ENCODE measurements at places on chromosomes 16 and 17.
A peak's percentile ranks its signal among the peaks of the same experiment; 100 is the strongest.

GRCh38 chr17:47299239-47299910 lies 24.4 kb upstream of the EFCAB13 start:
- no peak for DNase-seq

DNA sequence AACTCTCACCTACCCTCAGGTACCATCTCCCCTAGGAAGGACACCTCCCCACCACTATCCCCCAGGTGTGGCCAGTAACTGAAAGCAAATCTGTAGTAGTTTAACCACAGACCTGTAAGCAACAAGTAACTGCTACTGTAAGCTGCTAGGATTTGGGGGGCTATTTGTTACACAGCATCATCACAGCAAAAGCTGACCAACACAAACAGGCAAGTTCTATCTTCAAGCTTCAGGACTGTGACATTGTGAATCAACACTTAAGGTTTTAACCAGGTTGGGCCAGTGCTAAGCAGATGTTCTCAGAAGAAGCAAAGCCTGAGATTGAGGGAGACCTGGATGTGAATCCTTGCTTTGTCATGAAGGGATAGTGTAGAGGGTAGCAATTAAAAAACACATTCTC lies 47.0 kb downstream of the ABCC6 start:
- no peak for DNase-seq

GRCh38 chr17:54870671-54871175 lies 29.9 kb upstream of the TOM1L1 start:
- DNase-seq: no peak

- DNase-seq: peak; percentile 82
Measured at GRCh38 chr17:835263-835662, 53.1 kb downstream of the MRM3 start.

DNA sequence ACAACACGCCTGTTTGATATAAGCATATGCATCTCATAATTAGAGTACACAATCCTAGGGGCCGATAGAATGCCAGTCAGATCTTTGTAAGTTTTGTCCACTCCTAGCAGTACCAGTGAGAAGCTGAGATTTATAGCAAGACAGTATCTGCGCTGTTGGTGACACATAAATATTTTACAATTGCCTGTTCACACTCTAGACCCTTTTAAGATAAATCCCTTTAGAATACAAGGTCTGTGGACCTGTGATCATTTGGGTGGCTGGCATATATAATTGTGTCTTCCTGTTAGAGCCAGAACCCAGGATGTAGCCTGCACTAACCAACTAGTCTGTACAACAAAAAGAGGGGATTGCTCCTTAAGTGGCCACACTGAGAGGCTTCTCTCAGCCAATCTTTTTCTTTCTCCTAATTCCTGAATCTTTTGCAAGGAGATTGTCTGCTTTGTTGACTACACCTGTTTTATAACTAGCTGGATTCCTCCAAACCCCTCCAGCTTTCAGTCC lies 74.7 kb downstream of the WIPI1 start:
- no peak for DNase-seq

- peak; percentile 72 for DNase-seq
Measured at GRCh38 chr17:78365561-78366108, 5.8 kb upstream of the SOCS3 start.

GRCh38 chr17:19705201-19705600 lies 11.2 kb downstream of the SLC47A2 start:
- DNase-seq: no peak

DNA sequence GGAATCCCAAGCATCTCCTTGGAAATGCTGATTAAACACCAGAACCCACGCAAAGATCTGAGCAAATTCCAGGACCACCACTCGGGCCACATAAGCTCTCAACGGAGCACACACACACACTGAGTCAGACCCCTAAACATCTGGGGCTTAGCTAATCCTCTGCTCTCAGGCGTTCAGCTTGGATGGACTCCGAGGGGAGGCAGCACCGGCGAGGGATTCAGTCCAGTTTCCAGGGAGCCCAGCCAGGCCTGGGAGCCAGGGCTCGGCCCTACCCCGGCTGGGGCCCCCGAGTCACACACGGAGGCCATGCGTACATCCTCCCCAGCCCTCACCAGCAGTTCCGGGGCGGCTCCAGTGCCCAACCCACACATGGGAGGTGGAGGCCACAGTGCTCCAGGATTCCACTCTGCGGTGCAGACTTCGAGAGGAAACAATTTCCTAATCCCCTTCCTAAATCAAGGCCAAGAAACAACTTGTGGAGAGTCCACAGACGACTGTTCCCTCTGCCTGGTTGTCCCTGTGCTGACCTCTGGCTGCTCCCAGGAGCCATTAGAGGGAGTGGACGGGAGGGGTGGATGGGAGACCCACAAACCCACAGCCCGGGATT lies 70.5 kb downstream of the GAS7 start:
- peak; percentile 92 for DNase-seq

DNA sequence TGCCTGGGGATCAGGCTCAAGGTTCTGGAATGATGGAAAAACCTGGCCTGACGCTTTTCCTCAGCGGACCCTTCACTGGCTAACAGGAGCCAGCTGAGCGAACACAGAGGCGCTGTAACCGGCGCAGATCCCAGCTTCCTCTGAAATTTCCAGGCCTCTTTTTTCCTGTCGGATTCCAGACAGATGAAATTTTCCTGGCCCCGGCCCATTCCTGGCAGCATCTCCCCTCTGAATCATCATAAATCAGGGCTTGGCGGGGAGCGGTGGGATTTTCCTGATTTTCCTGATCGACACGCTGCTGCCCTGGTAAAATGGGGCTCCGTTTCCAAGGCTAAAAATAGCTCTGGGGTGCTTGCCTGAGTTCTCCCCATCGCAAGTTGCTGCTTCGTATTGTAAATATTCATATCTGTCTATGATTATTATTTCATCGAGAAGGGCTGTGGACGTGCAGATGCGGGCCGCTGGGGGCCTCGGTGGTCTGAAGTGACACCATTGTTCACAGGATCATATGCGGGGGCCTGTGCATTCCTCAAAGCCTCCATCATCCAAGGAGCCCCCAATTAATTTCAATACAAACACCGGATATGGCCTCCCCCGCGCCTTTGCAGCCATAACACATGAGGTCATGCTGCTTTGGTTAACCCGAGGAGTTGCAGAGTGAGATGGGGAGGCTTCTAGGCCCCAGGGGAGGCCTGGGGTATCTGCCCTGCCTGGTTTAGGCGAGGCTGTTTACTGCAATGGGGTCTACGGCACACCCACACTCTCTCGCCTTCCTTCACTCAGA lies 45.8 kb upstream of the ETV4 start:
- peak; percentile 95 for DNase-seq

DNA sequence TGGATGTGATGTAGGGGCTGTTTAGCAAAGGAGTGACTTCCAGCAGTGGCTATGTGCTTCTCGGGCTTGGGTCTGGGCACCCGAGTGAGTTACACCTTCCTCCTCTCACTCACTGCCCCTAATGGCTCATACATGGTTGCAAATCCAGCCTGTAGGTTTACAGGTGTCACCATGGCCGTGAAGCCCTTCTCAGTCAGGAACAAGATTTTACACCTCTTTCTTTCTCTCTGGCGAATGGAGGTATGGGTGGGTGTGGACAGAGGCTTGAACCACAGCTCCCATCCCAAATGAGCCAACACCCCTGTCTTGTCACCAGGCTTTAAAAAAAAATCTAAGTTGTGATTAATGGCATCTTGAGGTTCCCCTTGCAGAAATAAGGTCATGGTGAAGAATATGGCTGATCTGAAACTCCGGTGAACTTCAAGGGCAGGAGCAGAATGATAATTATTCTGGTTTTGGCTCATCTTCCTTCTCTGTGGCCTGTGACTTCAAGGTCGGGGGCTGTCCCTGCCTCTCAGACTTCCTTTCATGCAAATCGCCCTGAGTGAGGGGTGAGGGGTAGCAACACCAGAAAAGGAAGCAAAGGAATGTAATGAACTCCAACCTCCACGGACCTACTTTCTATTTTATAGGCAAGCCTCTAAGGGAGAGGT lies 331.2 kb downstream of the MAF start:
- DNase-seq: no peak

DNA sequence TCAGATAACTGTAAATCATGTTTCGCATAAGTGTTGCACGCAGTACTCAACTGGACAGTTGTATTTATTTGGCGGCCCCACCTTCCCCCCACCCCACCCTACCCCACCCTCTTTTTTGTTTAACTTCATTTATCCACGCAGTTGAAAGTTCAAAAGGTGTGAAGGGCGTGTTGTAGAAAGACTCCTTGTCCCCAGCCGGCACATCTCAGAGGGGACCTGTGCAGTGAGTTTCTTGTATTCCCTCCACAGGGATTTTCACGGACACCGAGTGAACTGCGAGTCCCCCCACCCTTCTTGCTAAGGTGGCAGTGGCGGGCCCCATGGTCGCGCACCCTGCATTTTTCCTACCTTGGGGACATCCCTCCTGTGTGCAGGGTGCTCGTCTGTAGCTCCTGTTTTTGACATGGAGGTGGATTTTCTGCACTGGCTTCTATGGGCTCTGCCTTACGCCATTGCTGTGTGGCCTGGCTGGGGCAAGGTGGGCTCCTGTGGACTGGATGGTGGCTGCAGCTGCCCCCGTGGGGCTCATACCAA lies 36.2 kb downstream of the ADCY7 start:
- no peak for DNase-seq

DNA sequence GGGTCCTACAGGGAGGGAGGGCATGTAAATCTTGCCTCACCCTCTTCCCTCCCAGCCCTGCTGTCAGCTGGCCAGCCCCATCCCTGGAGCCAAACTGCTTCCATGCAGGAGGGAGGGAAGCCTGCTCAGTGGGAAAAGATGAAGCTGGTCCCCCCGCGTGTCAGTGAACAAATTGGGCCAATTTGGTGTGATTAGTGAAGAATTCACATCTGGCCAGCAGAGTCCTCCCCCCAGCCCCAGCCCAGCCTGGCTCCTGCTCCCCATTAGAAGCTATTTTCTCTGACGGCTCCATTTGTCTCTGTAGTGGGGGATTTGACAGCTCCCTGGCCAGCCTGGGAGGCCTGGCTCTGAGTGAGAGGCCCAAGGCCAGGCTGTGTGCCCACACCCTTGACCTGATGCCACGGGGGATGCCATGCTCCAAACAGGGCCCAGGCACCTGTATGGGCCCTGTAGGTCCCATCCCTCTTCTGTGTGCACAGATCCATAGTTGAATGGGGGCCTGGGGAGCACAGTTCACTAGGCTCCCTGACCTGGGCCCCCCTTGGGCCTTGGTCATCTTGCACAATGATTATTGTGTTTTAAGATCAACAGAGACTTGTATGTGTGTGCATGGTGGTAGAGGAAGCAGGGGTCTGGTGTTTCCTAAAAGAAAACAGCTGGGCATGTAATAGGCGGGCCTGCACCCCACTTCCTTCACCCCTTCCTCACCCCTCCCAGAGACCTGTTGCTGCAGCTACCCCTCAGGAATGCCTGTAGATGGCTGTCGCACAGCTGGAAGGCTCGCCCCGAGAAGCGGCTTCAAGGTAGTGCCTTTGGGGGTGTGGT lies 50.7 kb upstream of the TAC4 start:
- peak; percentile 80 for DNase-seq

DNA sequence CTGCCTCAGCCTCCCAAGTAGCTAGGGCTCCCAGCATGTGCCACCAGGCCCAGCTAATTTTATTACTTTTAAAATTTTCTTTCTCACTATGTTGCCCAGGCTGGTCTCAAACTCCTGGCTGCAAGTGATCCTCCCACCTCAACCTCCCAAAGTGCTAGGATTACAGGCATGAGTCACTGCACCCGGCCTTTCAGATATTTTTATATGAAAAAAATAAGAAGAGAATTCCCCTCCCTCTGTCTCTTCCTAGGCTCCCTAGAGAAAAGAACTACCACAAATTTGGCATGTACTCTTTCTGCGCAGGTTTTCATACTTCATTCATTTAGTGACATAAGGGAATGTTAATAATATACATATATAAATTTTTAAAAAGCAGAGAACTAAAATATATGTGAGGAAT lies 21.7 kb upstream of the SMURF2 start:
- no peak for DNase-seq

DNA sequence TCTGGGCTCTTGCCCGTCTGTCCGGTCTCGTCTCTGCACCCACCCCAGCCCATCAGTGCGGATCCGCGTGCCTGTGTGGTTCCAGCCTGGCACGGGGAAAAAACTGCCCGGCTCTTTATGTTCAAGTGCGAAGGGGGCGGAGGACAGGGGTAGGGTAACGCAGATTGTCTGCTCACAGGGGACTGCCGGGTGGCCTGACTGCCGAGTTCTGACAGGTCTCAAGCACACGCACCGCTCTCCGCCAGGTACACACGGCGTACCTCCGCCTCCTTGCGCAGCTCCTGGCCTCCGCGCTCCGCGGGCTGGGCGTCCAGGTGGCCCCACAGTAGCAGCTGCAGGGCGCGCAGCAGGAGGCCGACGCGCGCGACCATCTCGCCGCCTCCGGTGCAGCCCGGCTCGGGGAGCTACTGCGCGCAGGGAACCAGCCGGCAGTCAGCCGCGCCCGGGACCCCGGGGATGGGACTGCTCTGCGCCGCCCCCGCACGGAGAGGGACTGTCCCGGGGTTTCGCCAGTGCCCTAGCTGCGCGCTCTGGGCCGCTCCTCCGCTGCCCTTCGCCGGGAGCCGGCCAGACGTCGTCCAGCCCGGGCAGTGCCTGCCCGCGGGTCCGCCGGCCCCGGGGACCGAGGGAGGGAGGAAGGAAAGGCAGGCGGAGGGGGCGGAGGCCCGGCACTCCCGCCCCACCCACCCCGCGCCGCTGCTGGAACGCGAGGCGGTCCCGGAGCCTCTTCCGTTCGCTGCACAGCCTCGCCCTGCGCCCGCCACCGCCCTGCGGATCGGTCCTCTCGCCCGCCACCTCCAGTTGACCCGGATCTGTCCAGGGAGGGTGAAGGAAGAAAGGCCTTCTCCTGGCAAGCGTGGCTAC lies at the start of gene MMP28:
Gene MMP28, minus strand, starts transcription at position 635 of the 864 bp plus-strand sequence. Its CDS starts 264 bp downstream, at position 371.
- no peak for DNase-seq

GRCh38 chr16:84502581-84502980 lies 1.9 kb downstream of the MEAK7 start:
- no peak for DNase-seq

GRCh38 chr16:60727851-60728250 lies 1308.4 kb downstream of the CDH8 start:
- no peak for DNase-seq

GRCh38 chr16:17532338-17532995 lies 61.7 kb upstream of the XYLT1 start:
- DNase-seq: no peak

DNA sequence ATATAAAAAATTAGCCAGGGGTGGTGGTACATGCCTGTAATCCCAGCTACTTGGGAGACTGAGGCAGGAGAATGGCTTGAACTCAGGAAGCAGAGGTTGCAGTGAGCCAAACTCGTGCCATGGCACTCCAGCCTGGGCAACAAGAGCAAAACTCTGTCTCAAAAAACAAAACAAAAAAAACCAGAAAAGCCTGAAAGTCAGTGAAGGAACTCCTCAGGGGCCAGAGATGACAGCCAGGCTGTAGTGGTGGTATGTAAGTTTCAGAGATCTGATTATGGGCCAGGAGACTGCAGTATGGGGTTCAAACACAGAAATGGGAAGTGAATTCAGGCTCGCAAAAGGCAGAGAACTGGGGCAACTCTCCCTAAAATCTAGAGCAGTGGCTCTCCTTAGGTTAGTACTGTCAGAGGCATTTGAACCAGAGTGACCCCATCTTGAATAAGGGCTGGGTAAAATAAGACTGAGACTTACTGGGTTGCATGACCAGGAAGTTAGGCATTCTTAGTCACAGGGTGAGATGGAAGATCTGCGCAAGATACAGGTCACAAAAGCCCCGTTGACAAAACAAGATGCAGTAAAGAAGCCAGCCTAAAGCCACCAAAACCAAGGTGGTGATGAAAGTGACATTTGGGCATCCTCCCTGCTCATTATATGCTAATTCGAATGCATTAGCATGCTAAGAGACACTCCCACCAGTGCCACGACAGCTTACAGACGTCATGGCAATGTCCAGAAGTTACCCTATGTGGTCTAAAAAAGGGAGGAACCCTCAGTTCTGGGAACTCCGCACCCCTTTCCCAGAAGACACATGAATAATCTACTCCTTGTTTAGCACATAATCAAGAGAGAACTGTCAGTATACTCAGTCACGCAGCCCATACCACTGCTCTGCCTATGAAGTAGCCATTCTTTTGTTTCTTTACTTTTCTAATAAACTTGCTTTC lies 120.2 kb upstream of the XYLT1 start:
- no peak for DNase-seq
